ENCODE measurements at places on chromosomes 1 and 21. TPM values are rescaled to one million over a fixed set of nuclear protein-coding genes. Genes with fewer than 3 reads are reported as not detected.

- no peak for DNase-seq
Observed at GRCh38 chr1:8536515-8536914, 218.6 kb downstream of the SLC45A1 start.

DNA sequence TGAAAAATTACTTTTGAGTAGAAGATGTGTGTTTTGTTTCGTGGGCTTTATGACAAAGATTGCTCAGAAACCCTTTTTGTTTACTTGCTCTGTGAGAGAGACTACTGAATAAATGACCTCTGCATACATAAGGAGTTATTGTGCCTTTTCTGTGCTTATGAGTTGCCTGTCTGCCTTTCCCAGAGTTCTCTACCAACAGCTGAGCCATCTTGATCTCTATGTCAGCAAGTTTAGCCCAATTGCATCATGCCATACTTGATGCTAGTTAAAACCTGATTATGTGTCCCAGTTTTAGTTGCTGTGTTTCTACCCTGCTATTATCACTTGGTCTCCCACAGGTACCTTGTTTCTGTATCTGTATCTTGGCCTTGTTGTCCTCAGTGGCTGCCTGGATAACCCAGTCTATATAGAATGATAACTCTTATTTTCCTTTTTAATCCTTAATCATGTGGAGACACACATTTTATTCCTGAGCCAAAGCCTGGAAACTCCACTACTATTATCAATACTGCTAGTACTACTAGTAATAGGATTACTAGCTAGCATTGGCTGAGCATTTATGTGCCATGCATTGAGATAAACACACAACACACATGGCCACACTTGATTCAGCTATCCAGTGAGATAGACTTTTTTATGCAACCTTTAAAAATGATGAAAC, 28.7 kb upstream of the GNG12 start:
- DNase-seq = no peak

GRCh38 chr1:48776393-48777218, at the start of gene BEND5:
TSS of gene BEND5 (minus strand) at chr1:48776891. CDS start at chr1:48776831, 60 bp downstream.
- no peak for DNase-seq

DNA sequence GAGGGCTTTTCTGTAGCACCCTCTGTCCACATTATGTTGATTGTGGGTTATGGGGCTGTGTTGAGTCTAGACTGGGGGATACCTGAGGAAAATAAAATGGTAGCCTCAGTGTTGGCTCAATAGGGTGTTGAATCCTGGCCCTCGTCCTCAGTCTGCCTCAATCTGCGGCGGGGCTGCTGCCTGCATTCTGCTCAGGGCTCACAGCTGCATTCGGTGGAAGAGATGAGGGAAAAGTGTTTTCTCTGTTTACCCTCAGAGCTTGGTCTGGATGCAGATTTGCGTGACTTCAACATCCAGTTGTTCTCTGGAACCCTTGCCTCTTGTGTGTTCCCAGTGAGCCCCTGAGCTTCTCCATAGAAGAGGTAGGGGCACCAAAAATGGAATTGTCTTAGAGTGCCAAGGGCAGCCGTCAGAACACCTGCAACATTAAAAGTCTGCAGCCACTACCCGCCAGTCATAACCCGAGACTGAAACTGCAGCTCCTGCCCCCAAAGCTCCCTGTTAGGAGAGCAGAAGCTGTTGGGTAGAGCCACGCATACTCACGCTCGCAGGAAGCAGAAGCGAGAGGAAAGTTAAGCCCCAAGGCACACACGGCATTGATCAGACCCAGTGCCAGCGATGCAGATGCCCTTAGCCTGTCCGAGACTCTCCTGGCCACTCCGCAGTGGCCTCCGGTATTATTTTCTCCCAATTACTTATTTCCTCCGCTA, 215.3 kb upstream of the C1orf174 start:
- no peak for DNase-seq

DNA sequence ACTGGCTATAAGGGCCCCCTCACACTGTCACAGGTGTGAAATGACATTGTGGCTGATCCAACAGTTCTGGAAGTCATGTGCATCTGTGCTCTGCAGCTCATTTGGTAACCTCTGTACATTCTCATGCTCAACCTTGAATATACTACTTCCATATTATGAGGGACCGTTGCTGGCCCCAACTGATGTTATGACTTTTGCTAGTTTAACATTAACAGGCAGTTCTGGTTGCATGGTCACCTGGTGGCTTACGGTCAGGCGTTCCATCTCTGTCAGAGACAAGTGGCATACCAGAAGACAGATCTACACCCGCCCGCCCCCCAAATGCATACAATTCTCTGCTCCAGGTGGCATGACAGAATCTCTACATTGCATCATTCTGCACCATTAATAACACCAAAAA, 6.0 kb upstream of the DIP2A start:
- DNase-seq = no peak

Gene RGSL1
- total RNA-seq = not detected

Gene VCAM1
- 14.0 TPM for total RNA-seq

Gene CLDN8
- not detected for total RNA-seq

Gene RHOU
- 0.14 TPM for total RNA-seq

Data from epithelial cell of proximal tubule (primary cell).